Activated naive CD4-positive, alpha-beta T cell treated with anti-CD3 and anti-CD28 coated beads for 36 hours (primary cell): ENCODE measurements at places on chromosomes 11 and 22. TPM values are rescaled to one million over a fixed set of nuclear protein-coding genes. Genes with fewer than 3 reads are reported as not detected.

- no peak for DNase-seq
These were observed 52.1 kb downstream of the ALG9 start for GRCh38 chr11:111819161-111819828.

- no peak for DNase-seq
These were observed 46.8 kb downstream of the EMSY start for GRCh38 chr11:76491644-76492043.

DNA sequence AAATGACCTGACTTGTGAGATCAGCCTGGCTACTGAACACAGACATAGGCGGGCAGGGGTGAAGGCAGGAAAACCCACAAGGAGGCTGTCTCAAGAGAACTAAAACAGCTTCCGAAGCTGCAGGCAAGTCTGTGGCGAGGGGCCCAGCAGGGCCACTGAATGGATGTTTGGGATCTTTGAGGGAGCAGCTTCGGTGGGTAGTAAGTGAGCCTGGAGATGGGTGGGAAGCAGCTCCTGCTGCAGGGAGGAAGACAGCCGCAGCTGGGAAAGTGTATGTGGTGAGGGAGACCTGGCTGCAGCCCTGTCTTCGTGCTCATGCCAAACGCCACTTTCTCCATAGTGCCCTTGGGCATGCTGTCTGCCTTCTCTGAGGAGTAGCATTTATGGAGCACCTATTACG, 3.4 kb downstream of the CCDC86 start:
- no peak for DNase-seq

- DNase-seq = no peak
These were observed 117.5 kb downstream of the WNT7B start for GRCh38 chr22:45859231-45860161.

DNA sequence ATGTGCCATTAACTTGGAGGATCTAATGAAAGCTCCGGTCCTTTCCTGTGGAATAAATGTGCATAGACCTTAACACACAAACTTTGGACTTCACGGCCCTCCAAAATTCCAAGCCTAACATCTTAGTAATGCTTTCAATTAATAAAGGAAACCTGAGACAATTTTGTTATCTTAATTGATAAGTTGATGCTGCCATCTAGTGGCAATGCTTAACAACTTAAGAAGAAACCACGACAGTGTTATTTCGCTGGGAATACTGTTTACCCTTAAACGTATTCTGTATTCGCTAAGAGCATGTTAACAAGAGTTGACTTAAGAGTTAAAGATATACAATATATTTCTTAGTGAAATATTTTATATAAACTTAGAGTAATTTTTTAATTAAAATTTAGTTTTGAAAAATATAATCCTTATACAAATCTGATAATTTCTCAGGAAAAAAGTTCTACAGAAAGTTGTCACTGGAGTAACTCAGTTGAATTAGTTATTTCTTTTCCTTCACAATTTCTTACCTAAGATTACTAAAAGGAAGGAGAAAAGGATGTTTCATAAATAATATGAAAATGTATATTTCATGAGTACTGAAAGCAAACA, 35.0 kb upstream of the OR9G4 start:
- DNase-seq = no peak

GRCh38 chr11:105713696-105714095, 103.8 kb downstream of the GRIA4 start:
- DNase-seq = no peak

DNA sequence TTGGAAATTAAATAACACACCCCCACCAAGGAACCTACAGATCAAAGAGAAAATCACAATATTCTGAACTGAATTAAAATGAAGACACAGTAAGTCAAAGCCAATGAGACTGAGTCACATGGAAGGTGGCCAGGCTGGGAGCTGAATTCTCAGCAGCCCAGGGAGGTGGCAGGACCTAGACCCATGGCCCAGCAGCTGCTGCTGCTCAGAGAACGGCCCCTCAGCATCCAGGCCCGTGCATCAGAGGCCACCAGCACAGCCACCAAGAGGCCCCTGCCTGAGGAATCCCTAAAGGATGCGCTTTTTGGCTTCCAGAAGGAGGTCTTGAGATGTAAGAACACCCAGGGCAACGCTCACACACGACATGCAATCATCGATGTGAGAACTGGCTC, 35.0 kb downstream of the TBX1 start:
- no peak for DNase-seq

- no peak for DNase-seq
These were observed 258.5 kb downstream of the DDX10 start for GRCh38 chr11:108923413-108923812.

- no peak for DNase-seq
These were observed 99.8 kb downstream of the CEP164 start for GRCh38 chr11:117427356-117427874.

DNA sequence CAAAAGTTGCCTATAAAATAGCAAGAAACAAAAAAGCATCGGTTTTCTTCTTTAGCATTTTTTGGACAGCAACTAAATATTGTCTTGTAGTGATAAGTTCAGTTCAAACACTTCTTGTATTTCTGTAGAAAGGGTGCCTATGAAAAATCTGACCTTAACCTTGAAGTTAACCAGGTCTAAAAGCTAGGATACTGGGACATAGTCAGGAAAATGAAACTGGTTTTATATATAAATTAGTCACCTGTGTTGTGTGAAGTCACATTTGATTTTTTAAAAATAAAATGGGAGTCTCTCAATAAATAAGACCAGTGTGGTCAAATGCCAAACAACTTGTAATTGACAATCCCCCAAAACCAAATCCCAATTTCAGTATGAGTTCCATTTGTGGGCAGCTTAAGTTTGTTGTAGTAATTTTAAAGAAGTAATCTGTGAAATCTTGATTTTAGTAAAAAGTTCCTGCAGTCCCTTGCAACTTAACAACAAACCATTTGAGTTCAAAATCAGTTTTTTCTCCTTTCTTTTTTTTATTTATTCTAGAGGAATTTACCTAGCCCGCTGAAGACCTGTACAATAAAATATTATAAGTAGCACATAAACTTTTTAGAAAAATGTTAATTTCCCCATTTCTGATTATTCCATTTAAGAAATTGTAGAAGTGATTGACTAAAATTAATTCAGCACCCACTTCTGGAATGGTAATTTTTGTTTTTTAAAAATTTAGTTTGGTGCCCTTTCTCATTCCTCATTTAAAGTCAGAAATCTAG, 84.5 kb upstream of the PPARA start:
- no peak for DNase-seq

DNA sequence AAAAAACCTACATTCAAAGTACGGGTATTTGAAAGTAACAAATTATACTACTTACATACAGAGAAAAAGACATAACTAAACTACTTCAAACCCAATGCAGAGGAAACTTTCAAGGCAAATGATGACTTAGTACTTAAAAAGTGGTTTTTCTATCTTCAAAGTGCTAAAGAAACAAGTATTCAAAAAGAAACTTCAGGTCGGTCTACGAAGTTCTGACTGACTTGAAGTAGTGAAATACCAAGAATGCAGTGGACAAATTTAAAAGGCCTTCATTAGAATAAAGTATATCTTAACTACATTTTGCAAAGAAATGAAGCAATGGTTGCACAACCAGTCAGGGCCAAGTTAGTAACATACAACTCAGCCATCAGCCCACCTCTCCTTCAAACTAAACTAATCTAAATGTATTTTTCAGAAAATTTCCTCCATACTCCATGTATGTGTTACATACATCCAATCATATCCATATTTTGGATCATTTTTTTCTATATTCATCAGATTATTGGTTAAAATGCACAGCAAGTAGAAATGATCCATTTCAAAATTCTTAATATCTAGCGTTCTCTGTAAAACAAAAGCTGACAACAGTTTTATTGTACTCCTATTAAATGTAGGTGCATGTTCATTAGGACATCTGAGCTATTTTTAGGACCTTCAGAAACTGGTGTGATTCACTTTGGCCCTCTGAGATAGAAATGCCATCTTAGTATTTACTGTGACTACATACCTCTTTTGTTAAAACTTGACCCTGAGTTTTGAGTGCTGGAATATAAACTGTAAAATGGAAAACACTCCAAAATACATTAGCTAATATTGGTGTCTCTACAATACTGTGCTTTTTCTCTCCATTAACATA, 49.9 kb downstream of the BIRC2 start:
- DNase-seq = no peak

DNA sequence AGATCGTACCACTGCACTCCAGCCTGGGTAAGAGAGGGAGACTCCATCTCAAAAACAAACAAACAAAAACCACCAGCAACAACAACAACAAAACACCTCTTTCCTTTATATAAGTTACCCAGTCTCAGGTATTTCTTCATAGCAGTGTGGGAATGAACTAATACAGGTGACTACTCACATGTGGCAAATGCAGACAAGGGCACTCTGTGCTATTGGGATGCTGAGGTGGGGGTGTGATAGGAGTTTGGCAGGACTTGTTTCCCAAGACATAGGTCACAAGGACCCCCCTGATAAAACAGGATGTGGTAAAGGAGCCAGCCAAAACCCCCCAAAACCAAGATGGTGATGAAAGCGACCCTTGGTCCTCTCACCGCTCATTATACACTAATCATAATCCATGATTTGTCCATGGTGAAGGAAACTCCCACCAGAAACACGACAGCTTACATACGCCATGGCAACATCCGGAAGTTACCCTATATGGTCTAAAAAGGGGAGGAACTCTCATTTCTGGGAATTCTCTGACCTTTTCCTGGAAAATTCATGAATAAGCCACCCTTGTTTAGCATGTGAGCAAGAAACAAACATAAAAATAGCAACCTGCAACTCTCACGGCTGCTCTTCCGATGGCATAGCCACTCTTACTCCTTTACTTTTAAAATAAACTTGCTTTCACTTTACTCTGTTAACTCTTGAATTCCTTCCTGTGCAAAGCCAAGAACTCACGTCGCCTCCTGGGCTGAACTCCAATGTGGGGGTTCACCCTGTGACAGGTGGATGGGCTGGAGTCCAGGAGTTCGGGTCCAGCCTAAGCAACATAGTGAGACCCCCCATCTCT, 18.8 kb upstream of the INCENP start:
- DNase-seq = peak; percentile 33

GRCh38 chr11:20238712-20239111, 78.4 kb upstream of the DBX1 start:
- no peak for DNase-seq

DNA sequence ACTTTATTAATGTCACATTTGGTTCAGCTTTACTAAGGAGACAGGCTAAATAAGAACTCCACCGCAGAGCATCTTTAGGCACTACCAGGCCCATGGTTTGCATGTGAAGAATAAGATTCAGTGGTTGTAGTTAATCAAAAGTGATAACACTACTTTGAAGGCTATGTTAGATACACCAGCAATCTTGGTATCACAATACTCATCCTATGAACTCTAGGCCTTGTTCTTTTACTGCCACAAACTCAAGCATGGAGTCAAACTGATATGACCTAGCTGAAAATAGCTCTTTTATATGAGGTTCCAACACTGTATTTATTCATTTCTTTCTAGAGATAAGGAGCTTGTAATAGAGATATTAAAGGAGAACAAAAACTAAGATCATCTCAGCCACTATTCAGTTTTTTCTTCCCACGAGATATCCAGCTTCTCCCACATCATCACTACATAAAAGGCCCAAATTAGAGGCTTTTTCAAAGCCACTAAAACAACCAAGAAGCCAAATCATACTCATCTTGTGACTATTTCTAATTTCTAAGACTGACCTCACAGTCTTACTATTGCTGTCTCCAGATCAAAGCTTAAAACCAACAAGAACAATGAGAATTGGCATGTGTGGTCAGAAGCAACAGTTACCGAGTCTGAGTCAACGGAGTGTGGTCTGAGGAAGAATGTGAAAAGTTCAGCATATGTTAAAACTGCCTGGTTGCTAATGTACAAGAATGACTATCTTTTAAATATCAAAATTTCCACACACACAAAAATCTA, 25.1 kb upstream of the GUCY1A2 start:
- no peak for DNase-seq

DNA sequence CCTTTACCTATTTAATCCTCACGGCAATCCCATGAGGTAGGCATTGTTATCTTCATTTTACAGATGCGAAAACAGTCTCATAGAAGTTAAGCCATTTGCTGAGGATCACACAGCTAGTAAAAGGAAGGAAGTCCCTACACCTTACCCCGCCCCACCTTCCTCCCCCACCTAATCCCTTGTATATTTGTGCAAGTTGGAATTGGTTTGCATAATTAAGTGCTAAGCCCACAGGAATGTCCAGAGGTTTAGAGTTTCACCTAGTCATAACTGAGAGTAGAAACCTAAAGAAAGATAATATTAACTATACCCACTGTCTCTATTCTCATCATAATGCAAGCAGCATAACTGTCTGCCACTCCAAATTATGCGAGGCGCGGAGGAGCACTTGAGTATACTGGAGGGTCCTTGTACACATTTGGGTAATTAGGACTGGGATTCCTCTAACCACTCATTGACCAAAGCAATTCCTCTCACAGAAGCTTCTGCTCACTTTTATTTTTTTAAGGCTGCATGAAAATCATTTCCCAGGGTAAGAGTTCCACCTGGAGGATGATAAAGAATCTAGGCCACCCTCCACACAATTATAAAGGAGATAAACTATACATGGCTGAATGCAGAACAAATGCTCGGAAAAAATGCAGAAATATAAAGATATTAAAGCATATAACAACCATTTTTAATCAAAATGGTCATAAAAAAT, 199.9 kb downstream of the FAM181B start:
- DNase-seq = no peak

GRCh38 chr22:30561402-30562189, 12.9 kb downstream of the GAL3ST1 start:
- no peak for DNase-seq

DNA sequence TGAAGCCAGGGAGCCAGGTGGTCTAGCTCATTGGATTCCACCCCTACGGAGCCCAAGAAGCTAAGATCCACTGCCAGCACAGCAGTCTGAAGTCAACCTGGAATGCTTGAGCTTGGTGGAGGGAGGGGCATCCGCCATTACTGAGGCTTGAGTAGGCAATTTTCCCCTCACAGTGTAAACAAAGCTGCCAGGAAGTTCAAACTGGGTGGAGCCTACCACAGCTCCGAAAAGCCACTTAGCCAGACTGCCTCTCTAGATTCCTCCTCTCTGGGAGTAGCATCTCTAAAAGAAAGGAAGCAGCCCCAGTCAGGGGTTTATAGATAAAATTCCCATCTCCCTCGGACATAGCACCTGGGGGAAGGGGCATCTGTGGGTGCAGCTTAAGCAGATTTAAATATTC, 620.3 kb downstream of the NELL1 start:
- no peak for DNase-seq

DNA sequence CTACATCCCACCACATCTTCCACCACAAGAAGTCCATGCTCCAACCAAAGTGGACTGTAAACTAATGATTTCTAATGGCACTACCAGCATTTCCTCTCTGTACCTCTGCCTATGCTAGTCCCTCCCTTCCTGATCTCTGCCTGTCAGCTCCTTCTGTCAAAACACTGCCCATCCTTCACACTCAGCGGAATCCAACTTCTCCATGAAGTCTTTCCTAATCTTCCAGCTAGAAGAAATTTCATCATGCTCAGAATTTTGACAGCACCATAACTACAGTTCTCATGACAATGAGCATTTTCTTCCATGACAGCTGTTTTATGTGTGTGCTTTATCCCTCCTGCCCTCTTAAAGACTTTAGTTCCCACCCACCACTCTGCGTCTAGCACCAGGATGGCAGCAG, 111.4 kb downstream of the SERGEF start:
- DNase-seq = no peak

GRCh38 chr22:49589811-49590210, 237.9 kb downstream of the BRD1 start:
- DNase-seq = no peak

GRCh38 chr11:122210367-122210997, 94.5 kb upstream of the BLID start:
- no peak for DNase-seq

The AIP gene
- 163 TPM for total RNA-seq

The C11orf21 gene
- 6.6 TPM for total RNA-seq

The MRPL11 gene
- total RNA-seq = 144 TPM

The EFCAB6 gene
- 0.21 TPM for total RNA-seq
